Stimulated activated CD4-positive, alpha-beta T cell treated with anti-CD3 and anti-CD28 coated beads, TNF-alpha, amount 100 ng/mL, for 48 hours (primary cell): ENCODE measurements at places on chromosomes 6 and 20.

DNA sequence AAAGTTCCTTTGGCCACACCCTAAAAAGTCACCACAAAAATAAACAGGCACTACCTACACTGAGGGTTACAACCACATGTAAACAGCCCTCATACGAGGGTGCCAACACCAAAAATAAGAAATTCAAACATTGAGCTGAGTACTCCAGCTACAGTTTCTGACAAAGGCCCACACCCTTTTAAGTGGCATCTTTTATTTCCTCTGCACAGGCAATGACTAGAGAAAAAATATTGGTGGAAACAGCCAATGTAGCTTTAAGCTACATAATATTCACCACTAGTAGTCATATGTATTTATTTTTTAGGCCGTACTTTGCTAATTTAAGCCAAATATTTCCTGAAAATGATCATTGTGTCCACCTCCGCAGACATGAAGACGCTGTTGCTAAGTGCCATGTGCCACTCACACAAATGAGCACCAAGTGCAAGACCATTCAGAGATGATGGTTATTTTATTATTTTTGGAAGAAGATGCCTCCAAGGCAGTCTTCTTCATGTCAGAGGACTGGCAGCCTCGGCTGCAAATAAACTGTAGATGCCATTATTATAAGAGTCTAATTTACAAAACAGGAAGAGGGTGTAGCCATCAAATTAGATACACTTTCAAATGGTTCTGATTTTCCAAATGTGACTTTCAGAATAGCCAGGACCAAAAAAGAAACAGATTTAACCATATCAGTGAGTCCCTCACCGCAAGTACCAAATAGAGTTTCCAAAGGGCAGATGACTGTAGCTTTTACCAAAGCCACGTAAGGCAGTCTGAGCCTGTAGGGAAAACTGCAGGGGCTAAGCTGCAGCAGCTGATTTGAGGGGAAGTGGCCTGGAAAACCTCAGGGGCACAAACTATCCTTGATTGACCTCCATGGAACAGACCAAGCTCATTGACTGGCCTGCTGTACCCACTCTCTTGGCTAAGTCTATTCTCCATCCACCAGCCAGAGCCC lies 13.4 kb downstream of the CYP24A1 start:
- no peak for DNase-seq

- DNase-seq, result no peak
These were observed 567.9 kb upstream of the CITED2 start for GRCh38 chr6:139942331-139942730.

GRCh38 chr6:126446248-126446647 lies 106.3 kb downstream of the CENPW start:
- no peak for DNase-seq

DNA sequence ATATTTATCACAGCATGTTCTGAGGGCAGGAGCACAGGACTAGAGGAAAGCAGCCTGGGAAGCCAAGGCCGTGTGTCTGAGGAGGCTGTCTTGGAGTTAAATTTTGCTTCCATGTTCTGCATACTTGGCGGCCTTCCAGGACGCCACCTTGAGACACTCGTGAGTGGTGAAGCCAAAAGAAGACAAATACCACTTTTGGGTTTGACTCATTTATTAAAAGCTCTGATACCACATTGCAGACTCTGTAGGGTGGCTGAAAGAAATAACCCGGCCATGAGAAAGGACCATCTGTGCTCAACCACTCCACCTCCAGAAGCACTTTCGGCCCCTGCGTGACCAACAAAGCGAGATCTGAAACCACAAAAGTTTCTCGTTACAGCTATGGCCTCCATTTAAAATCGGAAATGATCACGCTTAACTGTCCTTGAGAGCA lies 120.0 kb downstream of the TMEM242 start:
- no peak for DNase-seq

- no peak for DNase-seq
These were observed 6.9 kb downstream of the PHACTR3 start for GRCh38 chr20:59611286-59611685.

GRCh38 chr20:3765171-3765882 lies 2.2 kb downstream of the ADISSP start:
- DNase-seq, result no peak

DNA sequence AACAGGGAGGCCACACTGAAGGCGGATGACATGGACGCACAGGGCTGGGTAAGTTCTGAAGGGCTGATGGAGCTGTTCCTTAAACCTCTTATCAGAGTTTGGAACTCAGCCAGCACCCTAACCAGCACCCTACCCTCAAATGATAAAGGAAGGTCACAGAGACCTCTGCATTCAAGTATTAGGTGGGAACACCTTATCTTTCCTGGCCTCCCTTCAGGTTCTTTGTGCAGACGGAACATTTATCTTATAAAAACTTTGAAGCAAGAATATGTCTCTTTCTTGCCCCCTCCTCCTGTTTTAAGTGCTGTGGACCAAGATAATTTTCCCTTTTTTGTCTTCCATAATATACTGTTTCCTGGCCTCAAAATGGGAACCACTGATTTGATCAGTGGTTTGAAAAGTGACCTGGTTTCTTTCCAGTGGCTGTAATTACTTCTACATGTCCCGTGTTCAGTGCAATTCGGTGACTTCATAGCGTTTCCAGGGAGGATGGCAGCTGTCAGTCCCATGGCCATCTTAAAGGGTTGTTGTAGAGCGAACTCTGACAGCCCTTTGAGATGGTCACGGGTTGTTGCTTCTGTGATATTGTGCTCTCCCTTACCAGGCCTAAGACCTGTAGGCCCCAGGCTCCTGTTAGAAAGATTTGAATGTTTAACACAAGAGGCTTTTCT lies 213.2 kb upstream of the MYLIP start:
- no peak for DNase-seq

DNA sequence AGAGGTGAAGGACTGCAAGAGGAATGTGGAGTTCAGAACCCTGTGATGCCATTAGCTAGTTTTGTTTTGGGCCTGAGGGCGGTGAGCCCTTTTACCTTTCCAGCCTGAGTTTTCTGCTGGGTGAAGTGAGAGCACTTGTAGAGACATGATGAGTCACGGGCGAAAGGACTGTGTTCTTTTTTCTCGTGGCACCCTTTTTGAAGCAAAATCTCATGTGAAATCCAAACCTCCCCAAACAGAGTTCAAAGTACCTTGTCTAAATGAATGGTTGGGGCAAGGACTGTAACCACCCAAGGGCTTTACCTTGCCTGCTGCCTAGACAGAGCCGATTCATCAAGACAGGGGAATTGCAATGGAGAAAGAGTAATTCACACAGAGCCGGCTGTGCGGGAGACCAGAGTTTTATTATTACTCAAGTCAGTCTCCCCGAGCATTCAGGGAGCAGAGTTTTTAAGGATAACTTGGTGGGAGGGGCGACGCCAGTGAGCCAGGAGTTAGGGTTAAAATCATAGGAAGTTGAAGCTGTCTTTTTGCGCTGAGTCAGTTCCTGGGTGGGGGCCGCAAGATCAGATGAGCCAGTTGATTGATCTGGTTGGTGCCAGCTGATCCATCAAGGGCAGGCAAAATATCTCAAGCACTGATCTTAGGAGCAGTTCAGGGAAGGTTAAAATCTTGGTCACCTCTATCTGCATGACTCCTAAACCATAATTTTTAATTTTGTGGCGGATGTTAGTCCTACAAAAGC lies 25.8 kb downstream of the SAMD5 start:
- DNase-seq, result no peak

GRCh38 chr20:1619861-1620444 lies at the start of gene SIRPB1:
Gene SIRPB1 (minus strand): TSS chr20:1620009. CDS start chr20:1619944, 65 bp downstream.
- DNase-seq, result no peak

DNA sequence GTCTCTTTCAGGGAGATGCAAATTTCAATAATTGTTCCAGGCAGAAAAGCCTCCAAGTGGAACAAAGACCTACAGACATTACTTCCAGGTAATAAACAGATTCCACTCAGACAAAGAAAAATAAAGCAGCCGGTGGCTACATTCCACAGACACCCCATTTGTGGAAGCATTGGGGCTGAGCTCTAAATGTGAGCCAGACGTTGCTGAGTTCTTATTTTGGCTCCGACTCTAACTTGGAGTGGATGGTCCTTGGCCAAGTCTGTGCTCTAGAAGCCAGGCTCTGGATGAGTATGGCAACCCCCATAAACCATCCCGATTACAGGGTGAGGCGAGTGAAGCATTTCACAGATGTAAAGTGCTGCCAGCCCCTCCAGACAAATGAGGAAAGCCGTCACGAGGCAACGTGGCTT lies 6.6 kb downstream of the TRAM2 start:
- DNase-seq, result no peak

GRCh38 chr6:16967470-16967817 lies 134.4 kb upstream of the STMND1 start:
- DNase-seq, result no peak

GRCh38 chr6:158251565-158251964 lies 60.7 kb upstream of the TULP4 start:
- no peak for DNase-seq

- DNase-seq, result no peak
These were observed 55.3 kb downstream of the SSR1 start for GRCh38 chr6:7257521-7258230.

- DNase-seq, result no peak
These were observed 35.6 kb downstream of the B4GALT5 start for GRCh38 chr20:49677777-49678758.

DNA sequence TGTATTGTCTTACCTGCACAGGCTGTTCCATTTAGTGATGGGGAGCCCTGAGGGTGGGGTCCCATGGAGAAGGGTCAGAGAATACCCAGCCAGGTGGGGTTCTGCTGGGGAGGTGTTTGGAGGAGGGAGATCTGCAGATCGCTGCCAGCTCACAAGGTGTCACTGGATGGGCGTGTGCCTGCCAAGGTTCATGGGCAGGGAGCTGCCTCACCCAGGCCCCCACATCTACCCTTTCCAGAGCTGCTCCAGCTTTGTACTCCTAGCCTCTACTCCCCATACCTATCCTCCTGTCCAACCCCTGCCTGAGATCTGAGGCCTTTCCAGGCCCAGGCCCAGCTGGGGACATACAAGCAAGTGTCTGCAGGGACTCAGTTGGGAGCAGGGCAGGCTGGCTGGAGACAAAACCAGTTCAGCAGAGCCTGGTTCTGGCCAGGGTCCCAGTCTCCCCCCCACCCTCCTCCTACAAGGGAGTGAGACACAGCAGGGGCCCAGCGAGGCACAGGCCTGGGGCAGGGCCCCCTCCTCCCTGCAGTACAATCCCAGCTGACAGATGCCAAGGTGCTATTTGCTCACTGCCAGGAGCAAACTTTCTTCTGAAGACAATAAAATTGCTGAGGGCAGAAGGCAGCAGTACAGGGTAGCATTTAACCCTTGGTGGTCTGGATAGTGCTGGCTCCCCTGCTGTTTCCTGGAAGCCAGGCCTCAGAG lies 19.7 kb downstream of the SPDEF start:
- DNase-seq, result no peak

DNA sequence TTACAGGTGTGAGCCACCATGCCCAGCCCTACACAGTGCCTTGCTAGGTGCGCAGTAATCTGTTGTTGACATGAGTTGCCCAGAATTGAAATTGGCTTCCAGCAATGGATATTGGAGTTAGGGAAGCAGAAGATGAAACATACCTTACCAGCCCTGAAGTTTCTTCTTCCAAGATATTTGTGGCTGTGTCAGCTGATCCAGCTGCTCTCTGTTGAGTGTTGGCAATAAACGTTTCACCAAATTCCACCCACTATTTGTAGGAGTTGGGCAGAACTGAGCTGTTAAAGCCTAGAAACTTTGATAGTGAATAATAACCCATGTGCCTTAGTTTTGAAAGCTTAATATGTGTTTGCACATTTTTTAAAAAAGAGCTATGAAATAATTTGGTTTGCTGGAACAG lies 218.2 kb upstream of the SNX9 start:
- no peak for DNase-seq

DNA sequence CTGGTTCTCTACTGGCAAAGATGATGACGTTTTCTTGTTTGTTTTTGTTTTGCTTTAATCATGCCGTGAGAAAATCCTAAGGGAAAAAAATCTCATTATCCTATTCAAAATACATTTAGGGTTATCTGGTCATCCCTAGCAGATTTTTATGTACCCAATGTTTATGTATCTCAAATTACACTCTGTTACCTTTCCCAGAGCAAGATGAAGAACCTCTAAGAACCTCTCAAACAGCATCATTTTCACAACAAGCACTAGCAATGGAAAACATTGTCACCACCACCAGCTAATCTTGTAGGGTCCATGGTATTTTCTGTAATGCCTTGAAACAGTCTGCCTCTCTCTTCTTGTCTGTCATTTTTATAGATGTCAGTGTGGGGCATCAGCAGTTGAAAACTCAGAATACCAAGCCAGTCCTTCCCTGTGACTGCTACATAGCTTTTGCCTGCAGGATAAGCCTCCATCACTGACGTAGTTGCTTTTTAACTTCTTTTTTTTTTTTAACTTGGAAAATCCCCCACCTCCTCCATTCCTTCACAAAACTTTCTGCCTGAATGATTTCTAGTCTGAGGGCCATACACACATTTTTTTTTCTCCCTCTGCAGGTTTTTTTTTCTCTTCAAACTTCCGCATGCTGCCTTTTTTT lies 2.4 kb upstream of the SNAP25 start:
- DNase-seq, result no peak

- no peak for DNase-seq
These were observed 120.5 kb upstream of the ENPP5 start for GRCh38 chr6:46291275-46291633.

GRCh38 chr6:83442752-83443151 lies 11.9 kb upstream of the ME1 start:
- no peak for DNase-seq

- DNase-seq, result no peak
These were observed 130.1 kb upstream of the TNFAIP3 start for GRCh38 chr6:137736911-137737310.

DNA sequence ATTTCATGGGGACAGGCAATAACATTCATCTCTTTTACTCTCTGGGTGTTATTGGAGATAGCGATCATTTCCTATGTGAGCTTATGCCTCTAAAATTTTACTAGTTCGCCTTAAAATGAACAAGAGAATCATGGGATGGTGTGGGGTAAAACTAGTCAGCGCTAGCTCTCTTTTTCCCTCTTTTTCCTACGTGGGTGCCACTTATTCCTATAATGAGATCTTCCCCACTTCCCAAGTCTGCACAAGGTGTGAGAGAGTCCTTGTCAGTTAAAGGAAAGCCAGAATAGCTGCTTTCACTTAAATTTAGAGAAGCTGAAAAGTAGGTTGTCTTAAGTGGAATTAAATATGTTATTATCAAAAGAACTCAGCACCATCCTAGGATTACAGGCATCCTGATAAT lies 173.2 kb upstream of the BMP5 start:
- no peak for DNase-seq

GRCh38 chr6:13495818-13496217 lies 8.4 kb upstream of the GFOD1 start:
- no peak for DNase-seq

- DNase-seq, result no peak
These were observed 9.6 kb downstream of the IGF2R start for GRCh38 chr6:159978291-159979135.
